ENCODE measurements at places on chromosomes 6 and 20.

DNA sequence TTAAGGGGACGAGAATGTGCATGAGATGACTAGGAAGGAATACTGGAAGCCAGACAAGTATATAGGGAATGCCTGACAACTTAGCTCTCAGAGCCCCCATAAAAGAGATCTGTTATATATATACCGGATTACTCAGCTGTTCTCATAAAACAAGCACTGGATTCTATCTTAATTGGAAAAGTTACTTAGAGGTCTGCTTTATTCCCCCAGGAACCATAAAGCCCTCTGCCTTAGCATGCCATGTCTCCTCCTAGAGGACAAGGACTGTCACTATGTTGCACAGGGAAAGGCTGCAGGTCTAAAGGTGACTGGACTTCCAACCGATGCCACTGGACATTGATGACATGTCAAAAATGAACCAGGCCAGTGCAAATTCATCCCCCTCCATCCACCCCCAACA, 6.4 kb downstream of the EXOC2 start:
- DNase-seq, result no peak

- DNase-seq, result no peak
Measured at GRCh38 chr20:24109537-24109936, 121.0 kb upstream of the GGTLC1 start.

GRCh38 chr6:11975353-11975977, 36.6 kb upstream of the HIVEP1 start:
- DNase-seq, result no peak

DNA sequence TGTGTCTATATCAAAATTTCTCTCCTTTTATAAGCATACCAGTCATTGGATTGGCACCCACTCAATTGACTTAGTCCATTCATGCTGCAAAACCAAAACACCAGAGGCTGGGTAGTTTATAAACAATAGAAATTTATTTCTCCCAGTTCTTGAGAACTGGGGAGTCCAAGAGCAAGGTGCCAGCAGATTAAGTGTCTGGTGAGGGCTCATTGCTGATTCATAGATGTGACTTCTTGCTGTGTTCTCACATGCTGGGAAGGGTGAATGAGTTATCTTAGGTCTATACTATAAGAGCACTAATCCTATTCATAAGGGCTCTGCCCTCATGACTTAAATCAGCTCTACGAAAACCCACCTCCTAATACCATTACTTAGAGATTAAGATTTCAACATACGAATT, 501.4 kb downstream of the EPM2A start:
- DNase-seq, result no peak

DNA sequence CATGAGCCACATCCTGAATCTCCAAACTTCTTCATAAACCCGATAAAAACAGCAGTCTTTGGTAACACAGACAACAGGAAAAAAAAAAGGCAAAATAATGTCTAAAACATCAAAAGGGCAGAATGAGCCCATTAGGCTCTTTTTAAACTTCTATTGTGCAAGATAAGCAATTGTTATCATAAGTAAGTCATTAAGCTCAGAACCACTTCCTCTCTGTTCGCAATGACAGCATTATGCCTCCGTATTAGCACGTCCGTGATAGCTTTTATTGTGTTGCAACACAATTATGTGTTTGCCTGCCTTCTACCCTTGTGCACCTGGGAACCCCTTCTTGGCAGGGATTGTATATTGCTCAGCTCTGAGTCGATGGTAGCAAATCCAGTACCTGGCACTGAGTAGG, 147.1 kb downstream of the LRFN2 start:
- DNase-seq, result no peak

- DNase-seq, result peak; percentile 40
Measured at GRCh38 chr6:106444777-106445507, 84.4 kb downstream of the CRYBG1 start.

DNA sequence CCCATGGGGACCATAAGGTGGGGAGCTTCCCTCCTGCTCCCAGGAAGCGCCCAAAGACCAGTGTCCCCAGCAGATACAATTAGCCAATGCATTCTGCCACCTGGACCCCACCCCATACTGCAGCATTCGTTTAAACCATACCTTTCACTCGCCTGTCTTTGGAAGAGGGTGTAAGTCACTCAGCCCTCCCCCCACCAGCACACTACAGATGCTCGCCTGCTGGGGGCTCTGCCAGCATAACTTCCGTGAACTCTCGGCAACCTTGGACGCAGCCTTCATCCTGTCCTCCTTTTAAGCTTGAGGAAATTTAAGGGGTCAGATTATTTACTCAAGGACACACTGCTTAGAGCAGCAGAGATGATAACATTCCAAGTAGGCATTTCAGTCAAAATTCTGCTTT, 94.4 kb upstream of the NAA20 start:
- DNase-seq, result no peak

- DNase-seq, result no peak
Measured at GRCh38 chr6:164150232-164150631, 735.7 kb downstream of the QKI start.

DNA sequence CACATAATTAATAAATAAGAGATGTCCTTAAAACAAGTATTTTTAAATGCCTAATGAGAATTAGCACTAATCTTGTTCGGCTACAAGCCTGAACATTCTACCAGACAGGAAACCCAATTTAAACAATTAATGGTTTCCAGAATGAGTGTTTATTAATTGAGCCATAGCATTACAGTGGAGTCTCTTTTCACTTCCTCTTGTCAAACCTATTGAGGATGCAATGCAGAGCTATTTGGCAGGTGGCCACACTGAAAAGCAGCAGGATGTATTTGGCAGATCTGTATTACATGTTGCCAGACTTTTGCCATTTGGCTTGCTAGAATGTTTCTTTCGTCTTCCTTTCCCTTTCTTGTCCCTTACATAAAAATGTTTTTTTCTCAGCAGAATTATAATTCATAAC, 475.2 kb upstream of the MARCKS start:
- no peak for DNase-seq

GRCh38 chr6:123526128-123526527, 110.6 kb downstream of the TRDN start:
- no peak for DNase-seq

- no peak for DNase-seq
Measured at GRCh38 chr20:10468340-10468845, 33.3 kb downstream of the SLX4IP start.

DNA sequence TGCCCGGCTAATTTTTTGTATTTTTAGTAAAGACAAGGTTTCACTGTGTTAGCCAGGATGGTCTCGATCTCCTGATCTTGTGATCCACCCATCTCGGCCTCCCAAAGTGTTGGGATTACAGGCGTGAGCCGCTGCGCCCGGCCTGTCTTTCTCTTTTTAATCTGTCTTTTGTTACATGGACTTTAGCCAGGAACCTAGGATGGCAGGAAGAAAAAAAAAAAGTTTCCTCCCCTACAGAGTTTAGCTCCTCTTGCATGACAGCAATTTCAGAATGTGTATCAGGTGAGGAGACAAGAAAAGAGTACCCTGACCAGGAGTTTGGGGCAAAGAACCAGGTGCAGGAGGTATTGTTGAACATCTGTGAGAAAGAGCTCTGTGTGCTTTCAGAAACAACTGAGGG, 21.4 kb upstream of the TXLNB start:
- DNase-seq, result no peak

- DNase-seq, result no peak
Measured at GRCh38 chr6:15132854-15133670, 112.8 kb upstream of the JARID2 start.

- DNase-seq, result no peak
Measured at GRCh38 chr6:42088101-42088591, 37.8 kb downstream of the TAF8 start.

DNA sequence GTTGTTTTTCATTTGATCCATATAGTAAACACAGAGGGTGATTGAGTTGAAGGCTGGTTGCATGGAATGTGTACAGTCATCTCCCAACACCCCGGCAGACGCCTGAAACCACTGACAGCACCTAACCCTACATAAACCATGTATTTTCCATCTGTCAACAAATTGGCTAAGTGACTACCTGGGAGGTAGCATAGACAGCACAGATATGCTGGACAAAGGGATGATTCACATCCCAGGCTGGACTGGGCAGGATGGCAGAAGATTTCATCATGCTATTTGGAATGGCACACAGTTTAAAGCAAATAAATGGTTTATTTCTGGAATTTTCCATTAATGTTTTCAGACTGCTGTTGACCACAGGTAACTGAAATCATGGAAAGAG, 4.4 kb upstream of the VIP start:
- DNase-seq, result no peak

GRCh38 chr20:37525810-37526209, 1.9 kb downstream of the BLCAP start:
- DNase-seq, result no peak

GRCh38 chr6:19210849-19211590, 626.1 kb upstream of the ID4 start:
- no peak for DNase-seq

DNA sequence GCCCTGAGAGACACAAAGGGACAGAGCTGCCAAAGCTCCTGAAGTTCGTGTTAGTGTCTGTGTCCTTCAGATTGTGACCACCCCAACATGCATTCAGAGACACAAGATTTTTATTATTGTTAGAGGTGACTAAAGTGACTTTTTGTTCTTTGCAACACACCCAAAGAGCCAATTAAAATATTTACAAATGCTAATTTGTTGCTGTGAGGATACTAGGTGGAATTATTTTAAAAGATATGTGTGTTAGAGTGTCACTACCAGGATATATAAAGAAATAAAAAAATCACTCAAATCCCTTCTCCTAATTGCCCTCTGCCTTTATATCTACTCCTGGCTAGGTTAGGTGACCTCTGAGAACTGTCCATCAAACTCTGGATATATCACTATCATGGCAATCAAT, 160.7 kb downstream of the GRIK2 start:
- no peak for DNase-seq

DNA sequence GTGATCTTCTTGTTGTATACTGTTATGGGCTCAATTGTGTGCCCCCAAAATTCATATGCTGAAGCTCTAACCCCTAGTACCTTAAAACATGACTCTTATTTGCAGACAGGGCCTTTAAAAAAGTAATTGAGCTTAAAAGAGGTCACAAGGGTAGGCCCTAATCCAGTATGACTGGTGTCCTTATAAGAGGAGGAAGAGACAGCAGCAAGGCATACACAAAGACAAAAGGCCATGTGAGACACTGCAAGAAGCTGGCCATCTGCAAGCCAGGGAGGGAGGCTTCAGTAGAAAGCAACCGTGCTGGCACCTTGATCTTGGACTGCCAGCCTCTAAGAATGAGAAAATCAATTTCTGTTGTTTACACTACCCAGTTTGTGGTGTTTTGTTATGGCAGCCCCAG, 8.4 kb downstream of the CAGE1 start:
- DNase-seq, result no peak

- peak; percentile 14 for DNase-seq
Measured at GRCh38 chr6:21348504-21349195, 244.9 kb upstream of the SOX4 start.

DNA sequence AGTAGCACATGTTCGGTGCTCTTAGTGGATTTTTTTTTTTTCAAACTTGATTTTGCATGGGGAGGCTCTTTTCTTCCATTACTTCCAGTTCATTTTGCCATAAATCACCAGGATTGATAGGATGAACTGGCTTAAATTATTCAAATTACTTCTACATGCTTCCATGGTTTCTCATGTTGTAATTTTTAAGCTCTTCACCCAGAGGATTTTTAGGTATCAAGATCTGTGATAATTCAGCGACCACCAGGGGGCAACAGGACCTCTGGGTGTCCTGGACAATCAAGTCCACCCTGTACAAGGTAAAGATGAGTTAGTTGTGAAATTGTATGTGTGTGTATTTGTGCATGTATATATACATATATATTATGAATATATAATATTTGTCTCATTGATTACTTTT, 4.2 kb upstream of the EPHA7 start:
- DNase-seq, result no peak

DNA sequence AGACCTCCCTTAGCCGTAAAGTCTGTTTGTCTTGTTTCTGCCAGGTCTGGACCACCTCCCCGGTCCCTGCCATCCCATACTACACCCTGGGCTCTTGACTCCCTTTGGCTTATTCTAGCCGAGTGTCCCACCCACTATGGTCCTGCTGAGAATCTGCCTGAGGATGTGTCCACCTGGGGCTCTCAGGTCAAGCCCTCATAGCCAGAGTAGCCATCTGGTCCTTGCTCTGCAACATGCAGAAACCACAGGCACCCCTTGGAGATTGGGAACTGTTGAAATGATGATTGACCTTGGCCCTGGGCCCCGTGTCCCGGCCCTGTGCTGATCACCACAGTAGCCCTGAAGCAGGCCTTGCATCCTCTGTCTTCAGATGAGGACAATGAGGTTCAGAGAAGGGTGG, 44.0 kb downstream of the VSTM2L start:
- no peak for DNase-seq

GRCh38 chr6:119686240-119686639, 336.7 kb upstream of the MAN1A1 start:
- no peak for DNase-seq

GRCh38 chr20:57879779-57880570, 170.2 kb upstream of the PMEPA1 start:
- DNase-seq, result no peak

DNA sequence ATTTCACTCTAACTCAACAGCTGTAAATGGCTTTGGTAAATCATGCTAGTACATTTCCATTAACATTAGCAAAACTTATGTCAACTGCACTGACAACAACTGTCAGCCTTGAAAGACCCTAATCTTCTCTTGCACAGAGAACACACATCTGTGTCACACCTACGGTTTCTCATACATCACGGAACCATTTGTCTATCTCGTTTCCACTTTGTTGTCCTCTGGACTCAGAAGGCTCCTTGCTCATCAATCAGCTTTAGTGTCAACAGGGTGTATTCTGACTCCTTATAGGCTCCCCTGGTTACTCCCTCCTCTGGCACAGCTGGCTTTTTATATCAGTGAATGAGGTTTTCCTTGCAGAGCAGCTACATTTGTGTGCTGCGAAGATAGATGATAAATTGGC, 49.3 kb downstream of the CD83 start:
- no peak for DNase-seq

DNA sequence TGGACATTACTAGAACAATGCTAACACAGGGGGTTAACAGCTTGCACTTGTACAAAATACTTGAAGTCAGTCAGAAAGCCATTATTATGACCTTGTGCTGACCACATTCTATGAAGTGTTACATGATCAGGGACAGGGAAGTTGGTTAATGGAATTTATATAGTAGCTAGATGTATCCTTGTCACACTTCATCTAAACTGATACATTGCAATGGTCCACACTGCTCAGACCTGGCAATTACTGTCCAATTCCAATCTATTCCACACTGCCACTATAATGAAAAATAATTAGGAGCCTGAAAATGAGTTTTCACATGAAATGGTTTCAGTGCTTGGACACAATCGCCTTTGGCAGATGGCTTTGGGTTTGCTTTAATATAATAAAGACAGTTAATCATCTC, 850.8 kb downstream of the EPHA7 start:
- no peak for DNase-seq

DNA sequence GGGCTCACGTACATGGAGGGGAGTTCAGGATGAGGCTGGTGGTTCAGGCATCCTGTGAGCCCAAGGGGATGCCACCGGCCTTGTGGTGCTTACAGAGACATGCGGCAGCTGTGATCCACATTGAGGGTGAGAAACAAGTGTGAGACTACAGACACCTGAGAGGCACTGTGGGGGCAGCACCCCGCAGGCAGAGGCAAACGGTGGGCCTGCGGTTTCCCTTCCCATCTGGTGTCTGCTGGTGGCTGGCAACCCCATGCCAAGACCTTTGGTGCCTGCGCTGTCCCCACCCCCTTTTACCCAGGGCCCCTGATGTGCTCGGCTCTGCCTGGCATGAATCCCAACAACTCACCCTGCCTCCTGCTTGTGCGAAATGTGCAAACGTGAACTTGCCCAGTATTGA, 42.0 kb downstream of the ERMARD start:
- DNase-seq, result no peak
